ENCODE measurements at places on chromosomes 3 and 15. TPM values are rescaled to one million over a fixed set of nuclear protein-coding genes. Genes with fewer than 3 reads are reported as not detected.

The LYZL4 gene
- not detected for polyA plus RNA-seq

The ARGFX gene
- not detected for polyA plus RNA-seq

The SPINT1 gene
- polyA plus RNA-seq = 151 TPM

The FBXL22 gene
- 1.5 TPM for polyA plus RNA-seq

The IL17RB gene
- polyA plus RNA-seq = 8.7 TPM

The P2RY13 gene
- polyA plus RNA-seq = 0.66 TPM

The MORC1 gene
- polyA plus RNA-seq = not detected

The HRG gene
- not detected for polyA plus RNA-seq

The QRICH1 gene
- polyA plus RNA-seq = 35.0 TPM

The FRMD5 gene
- polyA plus RNA-seq = 11.2 TPM

The SLC24A5 gene
- polyA plus RNA-seq = not detected

The MRAS gene
- polyA plus RNA-seq = 57.0 TPM

The ADGRG7 gene
- polyA plus RNA-seq = not detected

The ISLR gene
- 13.7 TPM for polyA plus RNA-seq

The DUOX1 gene
- polyA plus RNA-seq = 1.3 TPM

Measured in brain (organoid and tissue), 16 donors.